Caco-2 (cell line): ENCODE measurements at places on chromosomes 13 and 19. TPM values are rescaled to one million over a fixed set of nuclear protein-coding genes. Genes with fewer than 3 reads are reported as not detected.

Gene ABCA7
- 43.5 and 45.9 TPM in 2 replicates for total RNA-seq

Gene NAXD
- 48.8 and 51.5 TPM in 2 replicates for total RNA-seq

Gene CELF5
- total RNA-seq: 0.07 TPM in 1 of 2 replicates, not detected in the other

Gene WDR88
- 0.20 and 0.37 TPM in 2 replicates for total RNA-seq

Gene ZNF99
- total RNA-seq: not detected in 2 replicates

Gene ZNF582
- not detected in 2 replicates for total RNA-seq

Gene CEACAM3
- total RNA-seq: not detected in 2 replicates

Gene MLLT1
- 60.0 and 63.2 TPM in 2 replicates for total RNA-seq

Gene SIGLECL1
- total RNA-seq: not detected in 2 replicates

GRCh38 chr13:83019986-83020385 lies 862.3 kb downstream of the SLITRK1 start:
- no peak overlapping the region for H3K4me3 ChIP-seq
- no peaks in the 10 kb centered on the region for H3K36me3 ChIP-seq
- no peak for DNase-seq
- H3K4me1 ChIP-seq: no peaks in the 10 kb centered on the region

- H3K36me3 ChIP-seq: peaks cover 3% of the 10 kb centered on the region; the same call in 1 of the 2 replicates
- no peaks in the 10 kb centered on the region for H3K27me3 ChIP-seq
- peaks cover 54% of the 10 kb centered on the region for H3K4me1 ChIP-seq
- peak overlapping the region; percentile 98 for H3K27ac ChIP-seq
These were observed 2.0 kb downstream of the GRAMD1A start for GRCh38 chr19:35002037-35002535.

DNA sequence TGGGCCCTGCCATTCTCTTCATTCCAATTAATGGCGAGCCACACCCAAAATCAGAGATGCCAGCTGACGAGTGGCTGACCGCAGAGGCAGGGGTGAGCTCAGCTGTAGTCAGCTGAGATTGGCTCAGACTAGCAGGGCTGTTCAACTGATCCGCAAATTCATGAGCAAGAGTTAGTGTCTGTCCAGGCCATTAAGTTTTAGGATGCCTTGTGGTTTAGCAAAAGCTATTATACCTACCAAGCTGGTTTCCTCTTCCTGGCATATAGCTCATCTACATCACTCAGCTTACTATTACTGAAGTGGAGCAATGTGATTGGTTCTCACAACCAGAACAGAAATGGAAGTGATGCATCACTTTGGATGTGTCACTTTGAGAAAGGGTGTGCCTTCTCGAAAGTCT lies 148.7 kb downstream of the NALCN start:
- H3K4me3 ChIP-seq: no peak overlapping the region
- no peaks in the 10 kb centered on the region for H3K4me1 ChIP-seq
- DNase-seq: no peak
- H3K27ac ChIP-seq: no peak overlapping the region
- no peaks in the 10 kb centered on the region for H3K36me3 ChIP-seq

DNA sequence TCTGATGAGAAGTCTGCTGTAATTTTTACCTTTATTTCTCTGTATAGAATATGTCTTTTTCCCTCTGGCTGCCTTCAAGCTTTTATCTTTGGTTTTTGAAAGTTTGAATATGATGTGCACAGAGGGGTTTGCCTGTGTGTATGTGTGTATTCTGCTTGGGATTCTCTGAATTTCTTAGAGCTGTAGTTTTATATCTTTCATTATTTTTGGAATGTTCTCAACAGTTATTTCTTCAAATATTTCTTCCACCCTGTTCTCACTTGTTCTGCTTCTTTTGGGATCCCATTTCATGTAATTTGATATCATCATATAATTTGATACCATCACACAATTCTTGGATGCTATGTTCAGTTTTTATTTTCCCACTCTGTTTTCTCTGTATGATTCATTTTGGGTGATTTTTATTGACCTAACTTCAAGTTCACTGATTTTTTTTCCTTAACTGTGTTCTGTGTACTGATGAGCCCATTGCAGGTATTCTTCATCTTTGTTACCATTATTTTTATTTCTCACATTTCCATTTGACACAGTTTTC lies 7.5 kb downstream of the COG3 start:
- DNase-seq: no peak
- no peaks in the 10 kb centered on the region for H3K27me3 ChIP-seq
- H3K27ac ChIP-seq: no peak overlapping the region
- H3K4me3 ChIP-seq: no peak overlapping the region
- no peaks in the 10 kb centered on the region for H3K36me3 ChIP-seq

GRCh38 chr13:24858953-24859352 lies 95.0 kb downstream of the RNF17 start:
- DNase-seq: no peak
- H3K27me3 ChIP-seq: no peaks in the 10 kb centered on the region
- no peak overlapping the region for H3K4me3 ChIP-seq
- H3K27ac ChIP-seq: no peak overlapping the region
- no peaks in the 10 kb centered on the region for H3K4me1 ChIP-seq

- DNase-seq: no peak
- H3K27ac ChIP-seq: no peak overlapping the region
- H3K27me3 ChIP-seq: no peaks in the 10 kb centered on the region
These were observed 206.1 kb downstream of the DNAJC15 start for GRCh38 chr13:43229506-43229905.

DNA sequence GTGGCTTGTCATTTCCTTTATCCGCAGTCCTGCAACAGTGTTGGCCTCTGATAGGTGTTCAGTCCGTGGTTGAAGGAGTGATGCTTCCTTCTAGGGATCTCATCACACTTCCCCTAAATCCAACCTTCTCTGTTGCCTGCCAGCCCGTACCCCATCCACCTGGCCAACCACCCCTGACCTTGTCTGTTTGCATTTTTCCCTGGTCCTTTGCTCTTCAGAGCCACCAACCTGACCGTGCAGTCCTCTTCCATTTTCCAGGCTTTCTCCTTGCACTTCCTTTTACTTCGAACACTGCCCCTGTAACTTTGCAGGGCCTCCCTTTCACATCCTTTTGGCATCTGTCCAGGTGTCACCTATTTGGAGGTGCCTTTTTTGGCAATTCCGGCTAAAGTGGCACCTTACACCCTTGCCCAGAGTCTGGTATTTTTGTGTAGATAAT lies 696 bp downstream of the ZNF460 start:
- no peak for DNase-seq
- H3K27ac ChIP-seq: no peak overlapping the region
- H3K4me3 ChIP-seq: peak overlapping the region; percentile 74
- no peaks in the 10 kb centered on the region for H3K27me3 ChIP-seq

- peak within 1 kb of the TSS; percentile 95 for H3K27ac ChIP-seq
- peak within 1 kb of the TSS; percentile 98 for H3K4me3 ChIP-seq
- no peaks in the 10 kb centered on the region; the same call in 1 of the 2 replicates for H3K36me3 ChIP-seq
- no peaks in the 10 kb centered on the region for H3K27me3 ChIP-seq
- peak; percentile 96 for DNase-seq
These were observed at the start of gene ZNF155 for GRCh38 chr19:43983912-43984686. Gene ZNF155 (plus strand): TSS chr19:43984188. CDS start chr19:43988544, 4,356 bp downstream.

- no peak for DNase-seq
- no peaks in the 10 kb centered on the region for H3K27me3 ChIP-seq
- no peak overlapping the region for H3K27ac ChIP-seq
- H3K4me3 ChIP-seq: no peak overlapping the region
These were observed 8.1 kb upstream of the GPI start for GRCh38 chr19:34356875-34357274.

- DNase-seq: no peak
- H3K4me3 ChIP-seq: no peak overlapping the region
- no peaks in the 10 kb centered on the region for H3K27me3 ChIP-seq
- no peaks in the 10 kb centered on the region; the same call in none of the 2 replicates for H3K36me3 ChIP-seq
- H3K4me1 ChIP-seq: peaks cover 46% of the 10 kb centered on the region
These were observed 9.6 kb downstream of the STARD13 start for GRCh38 chr13:33275916-33276315.

DNA sequence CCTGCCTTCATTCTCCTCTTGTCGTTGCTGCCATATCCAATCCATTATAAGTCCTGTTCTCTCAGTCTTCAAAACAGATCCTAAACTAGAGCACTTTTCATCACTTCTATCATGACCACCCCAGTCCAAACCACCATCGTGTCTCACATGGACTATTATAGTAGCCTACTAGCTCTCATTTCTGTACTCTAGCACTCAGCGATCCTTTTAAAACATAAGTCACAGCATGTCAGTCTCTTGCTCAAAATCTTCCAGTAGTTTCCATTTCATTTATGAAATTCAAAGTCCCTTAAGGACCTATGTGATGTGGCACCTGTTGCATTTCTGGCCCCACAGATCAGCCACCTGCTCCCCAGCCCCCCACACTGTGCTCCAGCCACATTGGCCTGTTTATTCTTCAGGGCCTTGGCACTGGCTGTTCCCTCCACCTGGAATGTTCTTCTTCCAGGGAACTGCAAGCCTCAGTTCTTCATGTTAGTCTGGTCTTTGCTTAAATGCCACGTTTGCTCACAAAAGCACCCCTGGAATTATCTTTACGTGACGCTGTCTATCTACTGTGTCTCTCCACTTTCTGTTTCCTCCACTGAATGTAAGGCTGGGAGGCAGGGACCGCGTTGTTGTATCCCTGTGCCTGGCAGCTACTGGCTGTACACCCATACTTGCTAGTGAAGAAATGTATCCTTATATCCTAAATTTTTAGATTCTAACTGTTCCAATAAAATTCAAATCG lies 64.3 kb downstream of the MBNL2 start:
- H3K36me3 ChIP-seq: no peaks in the 10 kb centered on the region
- peak overlapping the region; percentile 7 for H3K27ac ChIP-seq
- DNase-seq: no peak
- H3K27me3 ChIP-seq: no peaks in the 10 kb centered on the region
- H3K4me3 ChIP-seq: no peak overlapping the region

DNA sequence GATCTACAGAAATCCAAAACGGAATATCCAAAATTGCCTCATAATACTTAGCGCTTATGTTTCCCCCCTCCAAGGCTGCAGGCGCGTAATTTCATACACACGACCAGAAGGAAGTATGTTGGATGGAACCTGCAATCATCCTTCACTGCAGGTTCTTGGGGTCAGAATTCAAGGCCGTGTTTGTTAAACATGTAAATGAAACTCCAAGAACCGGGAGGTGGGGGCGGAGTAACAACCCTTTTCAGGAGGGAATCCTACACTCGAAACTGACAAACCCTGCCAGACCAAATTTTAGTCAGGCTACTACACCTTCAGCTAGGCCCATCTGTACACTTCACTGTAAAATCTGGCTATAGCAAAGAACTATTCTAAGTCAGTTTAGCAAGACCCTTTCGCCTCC lies 1.3 kb downstream of the ZNF607 start:
- H3K4me3 ChIP-seq: peak overlapping the region; percentile 60
- no peaks in the 10 kb centered on the region for H3K27me3 ChIP-seq
- 0 out of 2 replicates have a peak, but pooled peaks cover 3% of the 10 kb centered on the region for H3K4me1 ChIP-seq
- no peaks in the 10 kb centered on the region for H3K36me3 ChIP-seq
- peak overlapping the region; percentile 91 for H3K27ac ChIP-seq
- no peak for DNase-seq

DNA sequence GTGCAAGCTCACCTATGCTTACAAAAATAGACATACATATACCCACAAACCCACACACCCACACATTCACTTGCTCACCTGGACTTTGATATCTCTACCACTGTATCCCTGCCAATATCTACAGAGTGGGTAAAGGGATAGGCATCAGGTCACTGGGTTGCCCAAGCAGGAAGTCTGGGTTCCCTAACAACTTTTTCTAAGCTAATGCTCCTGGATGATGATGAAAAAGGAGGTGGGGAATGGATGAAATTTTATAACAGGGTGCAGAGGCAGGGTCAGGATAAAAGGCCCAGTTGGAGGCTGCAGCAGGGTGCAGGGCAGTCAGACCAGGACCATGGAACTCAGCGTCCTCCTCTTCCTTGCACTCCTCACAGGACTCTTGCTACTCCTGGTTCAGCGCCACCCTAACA lies at the start of gene CYP2B6:
TSS of gene CYP2B6 (plus strand) at position 311 of the 410 bp plus-strand sequence. CDS start at position 335, 24 bp downstream.
- no peak for DNase-seq
- H3K27ac ChIP-seq: no peak within 1 kb of the TSS
- no peaks in the 10 kb centered on the region for H3K27me3 ChIP-seq

GRCh38 chr19:3907626-3908265 lies 25.1 kb upstream of the NMRK2 start:
- H3K36me3 ChIP-seq: no peaks in the 10 kb centered on the region
- no peaks in the 10 kb centered on the region for H3K4me1 ChIP-seq
- H3K4me3 ChIP-seq: no peak overlapping the region
- H3K27me3 ChIP-seq: no peaks in the 10 kb centered on the region; the same call in 1 of the 2 replicates
